ENCODE measurements at places on chromosomes 4 and X.

DNA sequence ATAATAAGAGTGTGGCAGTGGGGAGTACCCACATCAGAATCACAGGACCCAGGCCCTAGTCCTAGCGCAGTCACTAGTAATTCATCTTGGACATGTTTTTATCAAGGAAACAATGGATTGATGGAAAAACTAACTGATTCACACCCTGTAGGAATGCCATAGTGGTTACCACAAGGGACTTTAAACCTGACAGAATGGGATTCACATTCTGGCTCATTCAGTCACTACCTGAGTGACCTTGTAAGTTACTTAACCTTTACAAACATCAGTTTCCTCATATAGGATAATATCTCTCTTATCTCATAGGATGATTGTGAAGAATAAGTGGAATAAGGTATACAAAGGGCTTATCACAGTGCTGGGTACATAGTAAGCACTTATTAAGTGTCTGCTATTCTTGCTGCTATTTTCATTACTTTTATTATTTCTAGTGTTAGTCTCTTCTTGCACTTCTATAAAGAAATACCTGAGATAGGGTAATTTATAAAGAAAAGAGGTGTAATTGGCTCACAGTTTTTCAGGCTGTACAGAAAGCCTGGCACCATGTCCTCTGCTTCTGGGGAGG, 247.5 kb upstream of the KLF3 start:
- DNase-seq = no peak

GRCh38 chr4:56129431-56129861, 180.7 kb downstream of the CEP135 start:
- no peak for DNase-seq

GRCh38 chrX:80335062-80335830, 85.0 kb upstream of the TENT5D start:
- DNase-seq = no peak

DNA sequence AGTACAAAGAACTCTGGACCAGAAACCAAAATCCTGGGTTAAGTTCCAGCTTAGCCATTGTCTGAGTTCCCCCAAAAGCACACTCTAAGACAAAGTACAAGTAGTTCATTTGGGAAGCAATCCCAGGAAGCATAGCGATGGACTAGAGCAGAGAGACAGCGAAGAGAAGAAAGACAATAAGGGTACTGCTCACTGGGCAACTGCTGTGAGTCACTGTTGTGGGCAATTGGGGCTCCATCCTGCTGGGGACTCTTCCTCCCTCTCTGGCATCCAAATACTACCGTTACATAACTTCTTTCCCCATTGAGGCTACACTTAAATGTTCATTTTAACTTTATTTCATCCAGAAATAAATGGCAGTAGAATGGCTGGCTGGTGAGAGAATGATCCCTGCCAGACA, 14.1 kb downstream of the SRPX start:
- no peak for DNase-seq

- no peak for DNase-seq
Measured at GRCh38 chr4:99165978-99166377, 21.9 kb upstream of the ADH4 start.

DNA sequence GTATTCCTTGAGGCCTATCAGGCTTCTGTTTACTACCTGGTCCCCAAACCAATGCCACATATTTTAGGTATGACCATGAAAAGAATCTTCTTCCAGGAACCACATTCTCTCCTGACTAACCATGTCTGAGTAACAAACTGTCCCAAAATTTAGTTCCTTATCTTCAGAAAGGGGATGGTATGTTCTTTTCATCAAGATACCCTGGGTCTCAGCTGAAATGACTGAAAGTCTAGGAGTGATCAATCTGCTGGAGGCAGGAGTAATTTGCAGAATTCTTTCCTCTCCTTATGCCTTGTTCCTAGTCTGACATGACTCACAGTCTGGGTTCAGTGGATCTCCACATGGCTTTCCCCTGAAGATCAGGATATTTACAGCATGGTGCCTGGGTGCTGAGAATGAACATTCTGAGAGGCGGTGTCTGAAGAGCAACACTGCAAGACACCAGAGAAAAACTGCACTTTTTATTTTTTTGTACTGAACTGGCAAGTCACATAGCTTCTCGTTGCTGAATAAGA, 665.5 kb downstream of the TLL1 start:
- no peak for DNase-seq

GRCh38 chr4:176339936-176340761, 20.4 kb downstream of the SPCS3 start:
- no peak for DNase-seq

- no peak for DNase-seq
Measured at GRCh38 chr4:16767251-16767650, 131.2 kb downstream of the LDB2 start.

GRCh38 chrX:87621697-87622096, 104.1 kb downstream of the KLHL4 start:
- no peak for DNase-seq

- DNase-seq = no peak
Measured at GRCh38 chrX:78534221-78534620, 124.9 kb downstream of the RTL3 start.

GRCh38 chr4:153649572-153649991, 34.5 kb upstream of the TLR2 start:
- no peak for DNase-seq

- no peak for DNase-seq
Measured at GRCh38 chr4:169345316-169345721, 74.6 kb upstream of the SH3RF1 start.

DNA sequence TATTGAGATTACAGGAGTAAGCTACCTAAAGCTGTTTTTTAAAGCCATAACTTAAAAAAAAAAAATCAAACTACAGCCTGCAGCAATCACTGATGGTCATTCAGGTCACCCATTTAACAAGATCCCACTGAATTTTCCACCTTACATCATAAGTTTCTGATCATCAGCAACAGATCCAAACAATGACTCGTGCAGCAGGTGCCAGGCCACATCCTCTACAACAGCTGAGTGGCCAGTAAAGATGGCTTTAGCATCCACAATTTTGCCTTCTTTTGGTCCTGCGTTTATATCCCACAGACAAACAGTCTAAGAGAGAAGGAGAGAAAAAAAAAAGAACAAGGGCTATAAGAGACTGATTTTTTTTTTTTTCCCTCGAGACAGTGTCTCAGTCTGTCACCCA, 16.6 kb downstream of the RBBP7 start:
- no peak for DNase-seq

- no peak for DNase-seq
Measured at GRCh38 chrX:94492541-94492940, 818.5 kb downstream of the FAM133A start.

DNA sequence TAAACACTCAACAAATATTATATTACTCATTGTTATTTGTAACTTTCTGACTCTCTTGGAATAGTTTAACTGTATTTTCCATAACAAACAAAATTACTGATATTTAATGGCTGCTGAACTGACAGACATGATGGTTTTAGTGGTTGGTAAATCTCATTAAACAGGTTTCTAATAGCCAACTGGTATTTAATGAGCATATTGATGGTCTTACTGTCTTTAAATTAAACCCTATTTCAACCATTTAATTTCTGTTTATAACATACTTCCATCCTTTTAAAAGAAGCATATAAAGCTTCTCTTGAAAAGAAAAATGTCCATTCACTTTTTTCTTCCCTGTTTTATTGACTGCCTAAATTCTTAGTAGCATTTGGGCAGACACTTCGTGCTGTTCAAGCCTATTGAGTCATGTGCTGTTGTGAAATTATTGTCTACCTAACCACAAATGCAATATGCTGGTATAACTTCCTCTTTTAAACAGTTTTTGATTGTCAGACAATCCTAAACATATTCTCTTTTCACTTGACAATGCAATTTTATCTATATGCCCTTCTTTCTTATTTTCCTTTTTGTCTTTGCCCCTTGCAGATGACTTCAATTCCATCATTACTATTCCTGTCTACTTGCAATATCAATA, 163.9 kb upstream of the SLC7A11 start:
- DNase-seq = no peak

DNA sequence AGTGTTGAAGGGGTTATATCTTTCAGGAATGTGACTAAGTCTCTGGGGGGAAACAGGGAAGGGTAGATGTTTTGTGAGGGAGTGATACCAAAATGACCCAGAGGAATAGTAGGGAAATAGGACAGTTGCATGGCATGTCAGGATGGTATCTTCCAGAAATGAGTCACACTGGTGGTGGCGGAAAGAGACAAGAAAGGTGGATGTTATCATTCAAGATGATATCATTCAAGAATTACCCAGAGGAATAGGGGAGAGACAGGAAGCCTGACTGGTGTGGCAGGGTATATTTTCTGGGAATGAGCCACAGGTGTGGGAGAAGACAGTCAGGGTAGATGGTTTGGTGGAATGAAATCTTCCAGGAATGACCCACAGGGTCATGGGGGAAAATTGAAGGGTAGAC, 61.1 kb downstream of the MAOA start:
- no peak for DNase-seq

- DNase-seq = no peak
Measured at GRCh38 chr4:40987151-40987550, 227.2 kb downstream of the APBB2 start.

GRCh38 chr4:4267981-4268380, 20.0 kb upstream of the TMEM128 start:
- DNase-seq = no peak

GRCh38 chr4:48139691-48140090, 5.6 kb upstream of the TXK start:
- DNase-seq = no peak

DNA sequence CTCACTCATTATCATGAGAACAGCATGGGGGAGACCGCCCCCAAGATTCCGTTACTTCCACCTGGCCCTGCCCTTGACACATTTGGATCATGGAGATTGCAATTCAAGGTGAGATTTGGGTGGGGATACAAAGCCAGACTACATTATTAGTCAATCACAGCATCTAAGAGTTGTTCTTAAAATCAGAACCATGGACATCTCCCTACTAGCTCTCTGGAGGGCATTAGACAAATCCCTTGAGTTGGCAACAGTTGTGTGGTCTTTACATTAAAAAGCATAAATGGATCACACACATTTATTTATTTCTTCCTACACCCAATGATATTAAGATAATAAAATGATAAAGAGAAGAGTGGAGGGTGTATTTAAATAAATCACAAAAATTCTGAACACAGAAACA, 262.8 kb upstream of the VCX start:
- DNase-seq = no peak

GRCh38 chrX:148536961-148537360, 36.5 kb downstream of the AFF2 start:
- no peak for DNase-seq

GRCh38 chrX:148649145-148649795, 148.9 kb downstream of the AFF2 start:
- DNase-seq = no peak

DNA sequence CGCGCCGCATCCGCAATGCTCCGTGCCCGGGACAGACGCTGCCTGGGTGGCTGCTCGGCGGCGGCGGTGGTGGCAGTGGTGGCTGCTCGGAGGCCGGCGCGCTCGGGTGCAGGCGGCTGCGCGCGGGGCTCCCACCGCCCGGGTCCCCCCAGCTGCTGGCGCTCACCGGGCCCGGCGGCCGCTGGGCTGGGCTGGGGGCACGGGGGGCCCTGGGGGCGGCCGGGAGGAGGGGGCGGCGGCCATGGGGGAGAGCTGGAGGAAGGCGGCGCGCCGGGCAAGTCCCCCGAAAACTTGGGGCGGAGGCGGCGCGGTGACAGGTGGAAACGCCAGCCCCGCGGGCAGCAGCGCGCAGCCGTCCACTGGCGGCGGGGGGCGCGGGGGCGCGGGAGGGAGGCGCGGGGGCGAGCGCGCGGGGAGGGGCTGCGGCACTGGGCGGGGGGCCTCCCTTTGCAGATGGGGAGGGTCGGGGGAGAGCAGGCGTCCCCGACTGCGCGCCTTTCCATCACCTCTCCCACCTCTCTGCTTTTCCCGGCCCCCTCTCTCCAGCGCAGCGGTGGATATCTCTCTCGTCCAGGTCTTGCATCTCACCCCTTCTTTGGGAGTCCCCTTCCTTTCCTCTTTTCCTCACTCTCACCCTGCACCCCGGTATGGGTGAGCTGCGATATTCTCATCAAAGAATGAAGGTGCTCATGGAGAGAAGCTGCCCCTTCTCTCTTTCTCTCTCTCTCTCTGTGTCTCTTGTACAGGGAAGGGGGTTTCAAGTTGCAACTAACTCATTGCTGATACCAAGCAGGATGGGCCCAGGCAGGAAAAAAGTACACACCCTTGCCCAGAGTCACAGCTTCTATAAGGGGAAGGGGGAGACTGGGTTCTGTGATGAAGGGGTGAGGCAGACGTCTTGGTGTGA, 83.7 kb upstream of the DHRSX start:
- DNase-seq = no peak

DNA sequence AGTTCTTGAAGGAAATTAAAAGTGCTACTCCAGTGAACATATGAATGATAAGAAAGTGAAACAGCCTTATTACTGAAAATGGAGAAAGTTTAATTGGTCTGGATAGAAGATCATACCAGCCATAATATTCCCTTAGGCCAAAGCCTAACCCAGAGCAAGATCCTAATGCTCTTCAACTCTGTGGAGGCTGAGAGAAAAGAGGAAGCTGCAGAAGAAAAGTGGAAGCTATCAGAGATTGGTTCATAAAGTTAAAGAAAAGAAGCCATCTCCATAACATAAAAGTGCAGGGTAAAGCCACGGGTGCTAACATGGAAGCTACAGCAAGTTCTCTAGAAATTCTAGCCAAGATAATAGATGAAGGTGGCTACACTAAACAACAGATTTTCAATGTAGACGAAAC, 85.5 kb upstream of the ATOH1 start:
- DNase-seq = no peak

DNA sequence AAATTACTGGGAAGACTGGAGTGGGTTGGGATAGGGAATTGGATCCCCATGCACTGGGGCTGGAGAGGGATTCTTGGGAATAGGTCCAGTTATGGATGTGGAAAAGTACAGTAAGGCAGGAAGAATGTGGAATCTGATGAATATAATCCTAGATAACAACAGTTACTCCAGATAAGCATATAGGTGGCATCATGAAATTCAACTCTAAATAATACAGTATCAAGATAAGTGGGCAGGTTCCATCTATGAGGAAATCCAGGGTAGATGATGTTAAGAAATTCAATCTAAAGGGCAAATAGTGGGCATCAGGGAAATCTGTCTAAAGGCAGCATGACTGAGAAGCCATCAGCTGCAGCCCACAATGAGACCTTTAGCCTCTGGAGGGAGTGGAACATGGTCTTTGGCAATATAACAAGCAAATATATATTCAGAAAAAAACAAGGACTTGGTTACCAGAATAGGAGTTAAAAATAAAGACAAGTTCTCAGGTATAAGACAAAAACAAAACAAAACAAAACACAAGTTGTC, 1.2 kb downstream of the DTHD1 start:
- no peak for DNase-seq

DNA sequence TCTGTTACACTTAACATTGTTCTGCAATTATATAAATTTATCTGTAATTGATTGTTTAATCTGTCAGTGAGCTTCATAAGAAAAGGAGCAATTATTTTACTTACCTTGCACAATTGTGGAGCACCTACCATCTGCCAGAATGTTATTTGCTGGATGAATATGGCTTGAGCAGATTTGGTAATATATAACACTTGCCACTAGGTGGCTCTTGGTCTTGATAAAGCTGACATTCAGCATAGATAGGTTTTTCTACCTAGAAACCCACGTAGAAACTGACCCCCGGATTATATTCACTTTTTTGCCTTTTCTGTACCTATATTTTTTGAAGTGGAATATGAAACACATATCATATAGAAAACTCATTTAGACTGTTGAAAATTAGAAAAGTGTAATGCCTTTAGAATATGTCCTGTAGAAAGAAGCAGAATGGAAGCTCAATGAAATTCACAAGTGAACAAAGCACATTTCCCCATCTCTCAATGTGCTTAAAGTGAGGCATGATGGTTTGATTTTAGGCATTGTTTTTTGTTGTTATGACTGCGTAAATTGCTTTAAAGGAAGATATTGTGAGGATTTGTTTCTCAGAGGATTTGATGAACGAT, 9.5 kb downstream of the RBPJ start:
- no peak for DNase-seq
